ENCODE measurements at places on chromosomes 7 and 10. TPM values are rescaled to one million over a fixed set of nuclear protein-coding genes. Genes with fewer than 3 reads are reported as not detected.

- DNase-seq, result no peak
Measured at GRCh38 chr10:63323701-63324494, 141.9 kb downstream of the JMJD1C start.

GRCh38 chr10:33098951-33099663 lies 141.1 kb upstream of the ITGB1 start:
- no peak for DNase-seq

DNA sequence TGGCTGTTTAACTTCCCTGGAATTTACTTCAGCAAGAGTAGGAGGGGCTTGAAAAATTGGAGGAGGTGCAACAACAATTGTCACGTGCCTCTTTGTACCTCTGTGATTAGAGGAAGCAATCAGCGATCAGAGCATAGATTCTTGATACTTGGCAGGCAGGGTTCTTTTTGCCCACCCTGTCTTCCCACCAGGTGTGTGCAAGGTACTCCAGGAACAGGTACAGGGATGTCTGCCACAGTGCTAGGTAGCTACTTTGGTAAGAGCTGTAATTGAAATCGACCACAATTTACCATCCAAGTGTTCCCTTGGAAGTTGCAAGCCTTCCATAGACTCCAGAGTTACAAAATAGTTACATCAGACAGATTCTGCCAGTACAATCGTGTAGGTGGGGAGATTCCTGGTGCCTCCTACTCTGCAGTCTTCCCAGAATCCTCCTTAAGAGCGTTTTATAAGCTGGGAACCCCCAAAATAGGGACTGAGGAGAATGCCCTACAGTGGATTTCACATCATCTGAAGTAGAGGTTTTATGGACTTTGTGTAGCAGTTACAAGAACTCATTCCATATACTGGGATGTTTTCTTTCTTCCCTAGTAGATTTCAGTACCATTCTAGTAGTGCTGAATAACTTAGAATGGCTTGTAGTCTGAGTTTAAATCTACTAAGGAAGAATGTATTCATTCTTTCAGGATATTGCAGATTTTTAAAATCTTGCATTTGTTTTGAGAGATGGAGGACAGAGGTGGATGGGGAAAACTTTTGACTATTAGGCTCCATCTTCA lies 101.9 kb downstream of the EXOC4 start:
- no peak for DNase-seq

- no peak for DNase-seq
Measured at GRCh38 chr7:1986366-1987083, 246.2 kb downstream of the MAD1L1 start.

Gene CFAP70
- polyA plus RNA-seq, result 0.66 TPM

Gene DRGX
- 0.42 TPM for polyA plus RNA-seq
